ENCODE measurements at places on chromosomes 5 and 9.

GRCh38 chr5:38029397-38030065 lies 189.7 kb upstream of the GDNF start:
- DNase-seq: no peak

DNA sequence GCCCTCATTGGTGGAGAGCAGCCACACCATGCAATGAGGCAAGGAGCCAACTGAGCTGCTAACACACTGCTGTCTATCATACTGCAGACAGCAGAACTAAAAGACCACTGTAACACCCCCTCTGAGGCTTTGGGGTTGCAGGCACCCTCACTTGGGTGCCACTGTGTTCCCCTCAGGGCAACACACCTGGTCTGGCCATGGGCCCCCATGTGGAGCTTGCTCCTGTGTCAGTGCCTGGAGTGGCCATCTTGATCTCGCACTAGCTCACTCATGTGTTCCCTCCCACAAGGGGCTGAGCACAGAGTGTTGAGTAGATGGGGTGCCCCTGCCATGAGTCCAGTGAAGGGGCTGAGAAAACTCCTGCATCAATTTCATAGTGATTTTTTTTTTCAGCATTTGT lies 532.4 kb upstream of the FTMT start:
- no peak for DNase-seq

DNA sequence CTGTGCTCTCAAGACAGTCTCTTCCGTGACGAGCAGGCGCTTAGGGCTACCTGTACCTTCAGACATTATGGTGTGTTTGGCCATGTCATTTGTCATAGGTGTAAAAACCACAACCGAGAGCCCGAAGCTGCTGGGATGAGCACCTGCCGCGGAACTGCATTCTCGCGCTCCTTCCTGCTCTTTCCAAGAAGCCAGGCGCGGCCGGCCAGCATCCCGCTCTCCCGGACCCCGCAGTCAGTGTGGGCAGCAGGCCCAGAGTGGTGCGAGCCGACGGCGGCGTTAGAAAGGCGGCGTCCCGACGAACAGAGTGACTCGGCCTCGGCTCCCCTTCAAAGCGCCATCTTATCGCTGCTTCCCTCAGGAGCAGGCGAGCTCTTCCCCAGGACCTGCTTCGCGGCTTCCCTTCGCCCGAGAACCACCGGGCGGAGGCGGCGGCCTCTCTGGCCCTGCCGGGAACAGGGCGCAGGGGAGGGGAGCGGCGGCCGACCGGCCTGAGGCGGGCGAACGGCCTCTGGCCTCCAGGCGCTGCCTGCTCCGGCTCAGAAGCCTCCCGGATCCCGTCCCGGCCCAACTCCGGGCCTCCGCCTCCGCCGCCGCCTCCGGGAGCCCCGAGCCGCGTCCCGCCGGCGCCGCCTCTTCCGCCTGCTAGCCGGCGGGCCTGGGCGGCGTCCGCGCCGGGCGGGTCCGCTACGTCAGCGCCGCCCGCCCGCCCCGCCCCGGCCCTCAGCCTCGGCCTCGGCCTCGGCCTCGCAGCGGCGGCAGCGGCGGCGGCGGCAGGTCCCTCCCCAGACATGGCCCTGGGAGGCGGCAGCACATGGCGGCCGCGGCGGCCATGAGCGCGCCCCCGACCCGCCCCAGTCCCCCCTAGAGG lies at the start of gene FAM120A:
FAM120A (plus strand) TSS at position 741 of the 871 bp plus-strand sequence. CDS start 231 bp downstream, outside the sequence.
- peak; percentile 70 for DNase-seq

DNA sequence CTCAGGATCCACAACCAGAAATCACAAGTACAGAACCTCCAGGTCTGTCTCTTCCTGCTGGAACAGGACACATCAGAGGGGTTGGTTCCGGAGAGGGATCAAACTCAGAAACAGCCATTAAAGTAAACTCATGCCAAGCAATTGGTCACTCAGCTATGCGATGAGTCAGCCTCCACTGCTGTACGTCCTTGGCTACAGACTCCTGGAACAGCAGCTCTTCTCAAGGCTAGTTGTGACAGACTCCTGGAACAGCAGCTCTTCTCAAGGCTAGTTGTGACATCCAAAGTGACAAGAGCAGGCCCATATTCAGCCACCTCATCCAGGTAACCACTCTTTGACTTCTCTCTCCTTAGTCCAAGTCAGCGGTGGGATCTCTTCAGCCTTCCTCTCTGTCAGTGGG lies at the start of gene SPINK13:
SPINK13 (plus strand) TSS at position 229 of the 400 bp plus-strand sequence. CDS start 1,279 bp downstream, outside the sequence.
- DNase-seq: peak; percentile 64

GRCh38 chr9:87381746-87382145 lies 115.9 kb upstream of the DAPK1 start:
- DNase-seq: no peak

DNA sequence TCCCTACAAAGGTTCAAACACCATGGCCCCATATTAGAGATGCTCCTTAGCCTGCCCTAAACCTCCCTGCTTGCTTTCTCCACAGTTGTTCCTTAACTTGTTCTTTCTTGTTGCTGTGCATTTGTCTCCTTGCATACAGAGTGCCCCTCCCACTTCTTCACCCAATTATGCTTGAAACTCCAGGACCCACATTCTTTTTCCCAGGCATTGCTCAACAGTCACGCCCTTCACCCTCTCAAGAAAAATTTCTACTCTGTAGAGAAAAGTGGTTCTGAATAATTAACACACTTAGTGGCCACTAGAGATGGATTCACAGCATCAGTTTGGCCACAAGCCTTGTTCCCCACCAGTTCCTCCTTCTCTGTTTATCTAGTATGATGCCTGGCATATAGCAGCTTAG lies 57.7 kb downstream of the NREP start:
- DNase-seq: no peak

- no peak for DNase-seq
Measured at GRCh38 chr5:153066281-153066680, 424.2 kb upstream of the GRIA1 start.

DNA sequence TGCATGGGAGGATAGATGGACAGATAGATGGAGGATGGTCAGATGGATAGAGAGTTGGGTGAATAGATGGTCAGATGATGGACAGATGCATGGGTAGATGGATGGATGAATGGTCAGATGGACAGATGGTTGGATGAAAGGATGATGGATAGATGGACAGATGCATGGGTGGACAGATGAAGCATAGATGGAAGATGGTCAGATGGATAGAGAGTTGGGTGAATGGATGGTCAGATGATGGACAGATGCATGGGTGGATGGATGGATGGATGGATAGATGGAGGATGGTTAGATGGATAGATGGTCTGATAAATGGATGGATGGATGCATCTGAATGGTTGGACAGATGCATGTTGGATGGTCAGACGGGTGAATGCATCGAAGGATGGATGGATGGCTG lies 70.4 kb downstream of the COL23A1 start:
- no peak for DNase-seq

- DNase-seq: no peak
Measured at GRCh38 chr9:132733260-132733815, 63.1 kb downstream of the GTF3C4 start.

DNA sequence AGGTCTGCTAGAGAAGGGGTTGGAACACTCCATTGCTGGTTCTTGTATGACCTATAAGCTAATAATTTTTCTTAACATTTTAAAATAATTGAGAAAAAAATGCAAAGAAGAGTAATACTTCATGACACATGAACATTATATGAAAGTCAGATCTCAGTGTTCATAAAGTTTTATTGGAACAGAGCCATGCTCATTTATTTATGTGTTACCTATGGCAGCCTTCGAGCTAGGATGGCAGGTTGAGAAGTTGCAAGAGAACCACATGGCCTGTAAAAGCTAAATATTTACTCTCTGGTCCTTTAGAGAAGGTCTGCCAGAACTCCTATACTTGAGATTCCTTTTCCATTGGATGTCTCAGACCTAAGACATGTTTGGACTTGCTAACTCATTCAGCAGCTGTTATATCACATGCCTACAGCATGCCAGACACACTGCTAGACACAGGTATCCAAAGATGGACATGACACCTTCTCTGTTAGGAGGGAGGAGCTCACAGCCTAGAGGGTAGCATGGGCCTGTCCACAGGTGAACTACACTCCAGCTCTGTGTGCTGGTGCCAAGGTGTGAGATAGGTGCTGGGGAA lies 304.3 kb downstream of the ARHGAP26 start:
- peak; percentile 73 for DNase-seq
